Fibroblast of skin of right quadriceps (primary cell): ENCODE measurements at places on chromosomes 11 and 22.

DNA sequence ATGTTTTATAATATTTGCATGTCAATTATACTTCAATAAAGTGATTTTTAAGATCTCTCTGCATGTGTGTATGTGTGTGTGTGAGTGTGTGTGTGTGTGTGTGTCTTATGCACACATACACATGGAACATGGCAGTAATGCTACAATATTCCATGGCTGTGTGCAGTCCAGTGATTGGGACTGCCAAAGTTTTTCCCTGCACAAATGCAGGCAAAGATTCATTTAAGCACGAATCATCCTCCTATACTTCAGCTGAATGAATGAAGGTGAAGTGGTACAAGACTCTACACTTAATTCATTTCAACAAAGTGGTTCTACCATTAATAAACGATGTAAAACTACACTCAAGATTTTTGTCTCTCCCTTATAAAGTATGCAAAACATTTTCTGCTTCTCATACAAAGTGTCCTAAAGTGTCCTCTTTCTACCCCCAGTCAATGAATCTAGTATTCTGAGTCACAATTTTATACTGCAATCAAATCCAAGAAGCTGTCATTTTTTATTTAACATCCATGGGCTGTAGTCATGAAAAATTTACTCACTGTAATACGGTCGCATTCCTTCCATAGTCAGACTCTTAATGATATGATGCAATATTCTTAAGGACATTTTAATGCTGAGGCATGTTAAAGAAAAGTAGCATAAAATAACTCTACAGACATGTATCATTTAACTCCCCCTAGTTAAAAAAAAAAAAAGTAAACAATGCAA is 132.4 kb downstream of the TTC28 start:
- peak; percentile 95 for DNase-seq

DNA sequence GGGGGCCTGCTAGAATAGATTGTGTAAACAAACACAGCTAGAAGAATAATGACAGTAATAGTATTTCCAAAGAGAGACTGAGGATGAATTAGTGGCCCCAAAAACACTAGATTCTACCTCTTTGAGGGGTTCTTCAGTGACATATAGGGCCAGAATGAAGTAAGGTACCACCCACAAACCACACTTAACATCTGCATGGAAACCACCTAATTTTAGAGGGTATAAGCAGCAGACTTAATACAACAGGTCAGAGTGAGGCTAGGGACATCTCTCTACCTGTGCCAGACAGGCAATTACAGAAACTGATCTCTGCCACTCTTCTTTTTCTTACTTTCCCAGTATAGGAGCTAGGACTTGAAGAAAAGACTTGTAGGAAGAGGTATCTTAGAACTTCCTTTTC is 20.1 kb downstream of the ELP4 start:
- DNase-seq: no peak

- DNase-seq: peak; percentile 34
Measured at GRCh38 chr11:118530683-118531596, at the start of gene TMEM25. TSS of gene TMEM25 (plus strand) at chr11:118531192. CDS start at chr11:118531802, 610 bp downstream.

- DNase-seq: no peak
Measured at GRCh38 chr22:32476281-32477195, 1.9 kb downstream of the FBXO7 start.

DNA sequence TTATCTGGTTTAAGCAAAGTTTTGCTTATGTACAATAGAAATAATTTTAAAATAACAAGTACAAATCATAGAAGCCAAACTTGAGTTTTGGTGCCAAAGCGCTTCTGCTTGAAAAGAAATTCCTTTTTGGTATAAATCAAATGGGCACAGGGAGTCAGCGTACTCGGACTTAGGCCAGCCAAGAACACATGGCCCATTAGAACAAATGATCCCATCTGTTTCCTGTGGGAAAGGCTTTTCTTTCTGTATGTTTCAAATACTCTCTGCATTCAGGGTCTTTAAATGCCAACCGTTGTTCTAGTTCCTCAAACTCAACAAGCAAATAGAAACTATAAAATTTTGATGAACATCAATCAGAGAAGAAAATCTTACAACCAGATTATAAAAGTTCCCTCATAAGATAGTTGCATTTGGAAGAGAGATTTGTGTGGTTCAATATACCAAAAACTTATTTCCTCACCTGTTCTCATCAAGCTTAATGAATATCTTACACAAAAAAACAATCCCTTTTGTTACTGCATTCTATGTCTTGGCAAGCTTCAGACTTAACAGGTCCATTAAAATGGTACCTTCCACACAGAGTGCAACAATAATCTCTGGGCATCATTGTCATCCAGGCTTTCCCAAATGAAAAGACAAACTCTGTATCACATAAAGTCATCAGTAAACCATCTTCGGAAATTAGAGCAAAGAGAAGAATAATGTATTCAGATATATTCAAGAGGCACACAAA is 739.8 kb upstream of the API5 start:
- no peak for DNase-seq

GRCh38 chr11:72969894-72970335 is 155.7 kb downstream of the ATG16L2 start:
- peak; percentile 87 for DNase-seq

DNA sequence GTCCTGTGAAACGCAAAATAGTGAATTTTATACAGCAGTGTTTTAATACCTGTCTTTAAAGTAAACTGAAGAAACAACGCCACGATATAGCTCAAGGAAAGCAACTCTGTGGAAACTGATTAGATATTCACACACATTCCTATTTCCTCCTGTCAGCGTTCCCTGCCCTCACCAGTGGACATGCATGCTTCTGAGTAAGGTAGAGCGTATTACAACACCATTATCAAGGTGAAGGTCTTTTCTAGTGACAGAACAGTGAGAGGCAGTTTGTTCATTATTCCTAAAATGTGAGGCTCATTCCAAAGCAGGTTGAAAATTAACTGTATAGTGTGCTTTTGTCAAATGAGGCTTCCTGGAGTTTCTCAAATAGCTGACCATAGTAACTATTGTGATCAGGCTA is 153.1 kb downstream of the DDX10 start:
- DNase-seq: no peak

DNA sequence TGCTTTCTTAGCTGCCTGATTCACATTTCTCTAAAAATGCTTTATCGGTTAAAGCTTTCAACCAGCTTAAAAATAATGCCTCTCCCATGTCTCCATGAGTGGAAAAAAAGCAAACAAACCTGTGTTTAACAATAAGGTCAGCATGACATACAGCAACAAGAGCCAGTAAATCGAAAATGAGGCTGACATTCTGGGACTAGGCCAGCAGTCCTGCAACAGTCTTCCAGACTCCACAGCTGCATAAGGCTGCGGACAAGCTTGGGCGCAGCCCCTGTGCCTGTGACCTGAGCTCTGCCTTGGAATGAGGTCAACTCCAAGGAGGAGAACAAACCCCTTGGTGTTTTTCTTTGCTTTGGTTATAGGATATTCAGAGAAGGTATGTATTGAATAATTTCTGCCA is 95.5 kb downstream of the PGR start:
- DNase-seq: no peak

DNA sequence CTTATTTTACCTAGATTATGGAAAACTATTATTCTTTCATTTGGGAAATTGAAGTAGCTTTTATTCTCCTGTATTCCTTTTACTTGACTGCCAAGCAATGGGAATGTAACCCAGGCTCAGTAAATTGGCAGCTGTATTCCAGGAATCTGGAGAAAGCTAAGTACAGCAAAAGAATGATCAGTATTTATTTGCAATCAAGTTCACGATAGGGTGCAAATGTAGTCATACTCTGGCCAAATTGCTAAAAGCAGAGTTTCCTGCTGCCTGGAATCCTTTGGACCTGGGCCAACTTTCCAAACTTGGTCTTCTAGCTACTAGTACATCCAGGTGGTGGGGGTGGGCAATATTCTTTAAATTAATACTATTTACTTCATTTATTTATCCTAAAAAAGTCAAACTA is 286.0 kb upstream of the CTSC start:
- DNase-seq: peak; percentile 57

DNA sequence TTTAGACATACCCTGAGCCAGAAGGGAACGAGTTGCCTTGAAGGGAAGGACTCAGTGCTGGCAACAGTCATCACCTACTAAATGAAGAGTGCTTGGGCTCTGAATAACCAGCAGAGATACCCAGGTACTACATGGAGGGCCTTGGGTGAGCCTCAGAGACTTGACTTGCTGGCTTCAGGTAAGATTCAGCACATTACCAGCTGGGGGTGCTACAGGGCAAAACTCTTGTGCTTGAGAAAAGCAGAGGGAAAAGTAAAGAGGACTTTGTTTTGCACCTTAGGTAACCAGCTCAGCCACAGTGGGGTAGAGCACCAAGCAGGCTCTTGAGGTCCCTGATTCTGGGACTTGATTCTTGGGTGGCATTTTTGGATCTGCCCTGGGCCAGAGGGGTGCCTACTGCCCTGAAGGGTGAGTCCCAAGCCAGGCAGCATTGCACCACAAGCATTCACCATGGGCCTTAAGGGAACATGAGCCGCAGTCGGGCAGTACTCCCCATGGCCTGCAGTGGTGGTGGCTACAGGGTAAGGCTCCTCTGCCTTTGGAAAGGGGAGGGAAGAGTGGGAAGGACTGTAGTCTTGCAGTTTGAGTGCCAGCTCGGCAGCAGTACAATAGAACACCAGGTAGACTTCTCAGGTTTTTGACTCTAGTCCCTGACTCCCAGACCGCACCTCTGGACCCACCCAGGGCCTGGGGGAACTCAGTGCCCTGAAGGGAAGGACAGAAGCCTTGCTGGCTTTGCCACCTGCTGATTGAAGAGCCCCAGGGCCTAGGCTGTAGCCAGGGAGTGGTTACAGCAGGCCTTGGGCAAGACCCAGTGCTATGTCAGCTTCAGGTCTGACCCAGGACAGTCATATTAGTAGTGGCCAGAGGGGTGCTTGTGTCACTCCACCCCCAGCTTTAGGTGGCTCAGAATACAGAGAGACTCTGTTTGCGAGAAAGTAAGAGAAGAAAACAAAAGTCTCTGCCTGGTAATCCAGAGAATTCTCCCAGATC is 22.7 kb upstream of the PLEKHA7 start:
- no peak for DNase-seq

GRCh38 chr11:120964857-120965256 is 59.0 kb upstream of the TBCEL start:
- peak; percentile 38 for DNase-seq

- DNase-seq: no peak
Measured at GRCh38 chr11:17508306-17508705, 31.7 kb upstream of the ABCC8 start.

GRCh38 chr11:62919898-62920640 is 1.1 kb downstream of the CHRM1 start:
- DNase-seq: no peak

GRCh38 chr11:86126862-86127261 is 58.0 kb upstream of the PICALM start:
- DNase-seq: no peak

GRCh38 chr11:856397-856796 is 13.7 kb downstream of the TSPAN4 start:
- DNase-seq: no peak

DNA sequence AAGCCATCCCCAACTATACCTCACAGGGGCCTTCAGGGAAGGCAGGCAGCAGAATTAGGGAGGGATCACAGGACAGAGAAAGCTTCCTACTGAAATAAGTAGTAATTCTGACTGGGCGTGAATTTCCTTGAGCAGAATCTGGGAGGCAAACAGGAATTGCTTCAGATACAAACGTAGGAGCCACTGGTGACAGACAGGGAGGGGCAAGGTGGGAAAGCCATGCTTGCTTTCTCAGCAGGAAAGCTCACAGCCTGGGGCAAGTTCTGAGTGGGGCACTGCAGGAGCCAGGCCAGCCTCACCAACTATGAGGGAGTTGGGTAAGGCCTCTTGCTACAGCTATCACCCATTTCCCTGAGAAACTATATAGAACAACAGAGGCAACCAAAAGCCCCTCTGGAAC is 43.6 kb downstream of the ARHGAP32 start:
- no peak for DNase-seq

DNA sequence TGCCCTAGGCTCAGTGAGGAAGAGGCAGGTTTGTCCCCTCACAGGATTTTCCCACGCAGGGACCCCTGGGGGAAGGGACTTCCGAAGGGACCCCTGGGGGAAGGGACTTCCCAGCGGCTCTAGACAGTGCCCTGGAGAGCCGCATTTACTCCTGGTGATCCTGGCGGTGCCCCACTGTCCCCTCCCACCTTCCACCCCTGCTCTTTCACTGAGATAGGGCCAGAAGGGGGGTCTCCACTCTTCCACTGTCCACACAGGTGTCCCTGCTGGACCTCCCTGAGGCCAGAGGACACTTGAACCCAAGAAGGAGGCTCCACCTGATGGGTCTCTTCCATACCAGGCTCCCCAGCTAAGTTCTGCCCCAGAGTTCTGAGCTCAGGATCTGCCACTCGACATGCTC is 1333.9 kb downstream of the BRD1 start:
- no peak for DNase-seq

DNA sequence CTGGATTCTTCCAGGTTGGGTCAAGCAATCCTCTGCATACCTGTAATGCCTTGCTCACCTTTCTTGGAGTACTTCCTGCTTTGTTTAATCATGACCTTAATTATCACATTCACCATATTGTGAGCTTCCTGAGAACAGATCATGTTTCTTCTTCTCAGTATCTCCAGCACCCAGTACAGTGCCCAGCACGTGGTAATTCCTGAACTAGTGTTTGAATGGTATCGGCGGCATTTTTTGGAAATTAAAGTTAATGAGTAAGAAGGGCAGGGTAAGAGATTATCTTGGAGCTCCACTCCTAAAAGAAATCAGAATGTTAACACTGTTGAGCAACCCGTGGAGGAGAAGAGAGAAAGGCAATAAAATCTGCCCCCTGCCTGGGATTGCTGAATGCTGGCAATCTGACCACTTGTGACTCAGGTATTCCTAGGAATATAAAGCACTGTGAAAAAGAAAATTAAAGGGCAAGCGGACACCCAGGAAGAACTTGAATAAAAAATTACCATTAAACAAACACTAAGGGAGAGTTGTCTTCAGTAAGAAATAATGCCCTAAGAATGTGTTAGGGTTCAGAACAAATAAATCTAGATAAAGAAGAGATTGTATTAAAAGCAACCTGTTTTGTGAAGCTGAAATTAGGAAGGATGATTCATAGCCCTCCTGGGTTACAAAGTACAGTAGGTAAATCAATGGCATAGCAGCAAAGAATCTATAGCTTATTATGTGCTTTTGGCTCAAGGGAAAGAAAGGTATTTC is 92.9 kb downstream of the PDHX start:
- DNase-seq: peak; percentile 83

DNA sequence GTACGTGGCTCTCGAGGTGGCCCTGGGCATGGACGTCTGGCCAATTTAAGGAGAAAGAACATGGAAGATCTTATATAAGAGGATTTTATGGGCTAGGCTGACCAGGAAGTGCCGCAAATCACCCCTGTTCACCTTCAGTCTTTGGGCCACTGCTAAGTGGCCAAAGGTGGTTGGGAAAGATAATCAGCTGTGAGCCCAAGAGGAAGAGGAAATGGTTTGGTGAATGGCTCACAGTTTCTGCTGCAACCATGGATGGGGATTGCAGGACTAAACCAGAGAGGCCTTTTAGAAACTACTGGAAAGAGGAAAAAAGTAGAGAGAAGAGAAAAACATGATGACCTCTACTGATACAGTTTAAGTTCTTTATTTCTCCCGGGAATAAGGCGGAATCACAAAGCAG is 96.0 kb upstream of the ARHGAP20 start:
- no peak for DNase-seq

- DNase-seq: no peak
Measured at GRCh38 chr11:5713695-5714094, 22.6 kb upstream of the OR56B1 start.

GRCh38 chr11:3202305-3202704 is 16.3 kb downstream of the MRGPRG start:
- no peak for DNase-seq
